ENCODE measurements at places on chromosomes 5 and 9.

GRCh38 chr5:66255714-66256113, 111.6 kb downstream of the SREK1 start:
- no peak for DNase-seq

DNA sequence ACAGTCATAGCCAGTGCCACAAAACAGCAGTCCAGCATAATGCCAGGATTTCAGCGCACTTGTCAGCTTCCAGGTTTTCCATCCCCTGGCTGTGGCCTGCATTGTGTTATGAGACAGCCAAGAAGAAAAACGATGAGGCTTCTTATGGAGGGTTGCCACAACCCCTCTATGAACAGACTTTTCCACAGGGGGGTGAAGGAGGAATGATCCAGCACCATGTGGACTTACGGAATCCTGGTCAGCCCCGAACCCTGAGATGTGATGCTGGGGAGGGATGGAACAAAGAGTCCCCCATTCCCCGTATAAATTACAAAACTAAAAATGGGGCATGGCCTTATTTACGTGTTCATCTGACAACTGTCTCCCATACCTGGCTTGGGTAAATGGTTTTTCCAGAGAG, 32.6 kb downstream of the FAXDC2 start:
- DNase-seq = no peak

DNA sequence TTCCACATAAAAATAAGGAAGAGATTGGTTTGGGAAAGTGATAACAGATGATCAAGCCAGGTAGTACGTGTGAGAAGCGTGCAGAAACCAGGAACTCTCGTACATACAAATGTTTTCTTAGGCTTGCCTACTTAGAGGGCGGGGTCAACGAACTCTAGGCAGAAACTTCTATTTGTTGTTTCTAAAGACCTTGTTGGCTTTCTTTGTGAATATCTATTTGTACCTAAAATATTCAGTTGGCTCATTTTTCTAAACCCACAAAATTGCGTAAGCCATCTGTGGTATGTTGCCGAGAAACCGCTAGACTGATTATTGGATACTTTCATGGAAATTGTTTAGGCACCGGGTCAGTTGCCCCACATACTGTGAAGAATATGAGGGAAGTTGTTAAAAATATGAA, 458.5 kb downstream of the MAT2B start:
- DNase-seq = no peak

- no peak for DNase-seq
Observed at GRCh38 chr9:1100201-1100600, 50.0 kb downstream of the DMRT2 start.

DNA sequence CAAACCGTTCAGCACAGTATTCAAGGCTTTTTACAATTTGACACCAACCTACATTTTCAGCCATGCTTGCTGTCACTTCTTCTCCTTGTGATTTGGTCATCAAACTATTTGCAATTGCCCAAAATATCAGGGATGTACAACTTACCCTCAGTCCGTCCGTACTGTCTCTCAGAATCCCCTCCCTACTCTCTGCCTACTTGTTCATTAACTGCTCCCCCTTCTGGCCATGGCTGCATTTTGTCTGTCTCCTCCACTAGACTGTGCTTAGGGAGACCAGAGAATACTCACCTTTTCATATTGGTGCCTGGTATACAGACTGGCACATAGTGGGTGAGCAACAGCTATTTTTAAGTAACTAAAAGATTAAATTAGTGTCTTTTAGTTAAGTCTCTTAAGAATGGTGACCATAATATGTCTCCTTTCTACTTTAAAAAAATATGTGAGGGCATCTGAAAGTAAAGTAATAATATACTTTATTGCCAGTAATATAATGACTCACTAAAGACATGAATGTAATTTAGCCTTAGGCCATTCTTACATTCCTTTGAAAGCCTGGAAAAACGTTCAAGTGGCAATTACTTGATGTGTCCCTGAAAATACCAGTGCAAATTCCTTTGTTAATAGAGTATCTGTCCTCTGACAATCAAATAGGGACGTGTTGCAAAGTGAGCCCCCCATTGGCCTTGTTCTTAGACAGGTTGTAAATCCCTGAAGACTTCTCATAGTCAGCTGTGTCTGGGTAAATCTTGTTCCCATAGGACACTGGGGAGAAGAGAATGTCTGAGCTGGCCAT, 27.8 kb downstream of the PRLR start:
- DNase-seq = no peak

- DNase-seq = no peak
Observed at GRCh38 chr9:7592321-7593316, 207.0 kb downstream of the DMAC1 start.

GRCh38 chr5:97728920-97729319, 545.9 kb upstream of the RIOK2 start:
- no peak for DNase-seq

DNA sequence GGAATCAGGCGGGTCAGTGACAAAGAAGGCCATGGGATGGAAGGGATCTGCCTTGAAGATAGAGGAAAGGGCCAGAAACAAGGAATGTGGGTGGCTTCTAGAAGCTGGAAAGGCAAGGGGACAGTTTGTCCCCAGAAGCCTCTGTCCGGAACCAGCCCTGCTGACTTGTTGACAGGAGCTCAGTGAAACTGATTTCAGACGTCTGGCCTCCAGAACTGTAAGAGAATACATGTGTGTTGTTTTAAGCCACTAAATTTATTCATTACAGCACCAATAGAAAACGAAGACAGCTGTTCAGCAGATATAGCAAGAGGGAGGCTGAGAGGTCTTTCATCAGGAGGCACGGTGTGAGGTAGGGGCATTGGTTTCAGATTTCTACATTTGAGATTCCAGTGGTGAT, 422.5 kb downstream of the KDM4C start:
- DNase-seq = no peak

GRCh38 chr9:119368179-119368578, 1.1 kb downstream of the BRINP1 start:
- DNase-seq = no peak

- no peak for DNase-seq
Observed at GRCh38 chr5:108637134-108637533, 110.6 kb upstream of the FER start.

DNA sequence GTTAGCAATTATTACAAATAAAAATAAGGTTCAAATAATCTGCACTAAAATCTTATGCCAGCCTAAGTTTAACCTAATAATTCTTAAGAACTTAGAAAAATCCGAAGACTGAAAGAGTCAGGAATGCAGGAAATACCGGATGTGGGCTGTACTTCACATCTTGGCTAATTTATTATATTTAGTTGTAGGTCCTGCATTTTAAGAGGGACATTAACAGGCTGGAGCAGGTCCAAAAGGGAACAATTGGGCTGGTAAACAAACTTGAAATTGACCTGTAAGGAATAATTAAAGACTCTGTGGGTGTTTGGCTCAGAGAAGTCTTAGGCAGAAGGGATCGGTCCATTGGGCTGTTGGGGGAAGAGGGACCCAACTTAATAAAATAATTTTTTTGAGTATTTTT, 18.4 kb downstream of the GLRA1 start:
- DNase-seq = peak; percentile 12

- DNase-seq = no peak
Observed at GRCh38 chr9:137610944-137611343, 5.5 kb downstream of the ARRDC1 start.

GRCh38 chr9:130368631-130369103, 76.1 kb upstream of the ASS1 start:
- no peak for DNase-seq

GRCh38 chr5:122759241-122760070, 15.4 kb upstream of the SNX2 start:
- no peak for DNase-seq

GRCh38 chr5:180041301-180042274, 30.0 kb downstream of the RNF130 start:
- DNase-seq = no peak

DNA sequence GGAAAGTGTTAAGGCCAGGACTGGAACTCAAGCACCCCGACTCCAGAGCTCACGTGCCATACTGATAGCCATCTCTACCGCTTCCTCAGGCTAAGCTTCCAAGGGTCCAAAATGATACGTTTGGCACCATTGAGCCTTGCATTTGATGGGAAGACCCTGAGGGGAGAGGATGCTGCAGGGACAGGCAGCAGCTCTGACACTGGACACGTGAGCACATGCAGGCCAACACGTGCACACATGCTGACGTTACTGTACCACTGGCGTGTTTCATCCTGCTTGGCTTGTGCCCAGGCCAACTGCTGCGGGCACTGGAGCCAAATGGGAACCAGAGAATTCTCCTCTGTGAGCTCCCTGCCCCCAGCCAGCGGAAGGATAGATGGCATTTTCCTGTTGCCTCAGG, 5.2 kb downstream of the FAT2 start:
- DNase-seq = no peak

DNA sequence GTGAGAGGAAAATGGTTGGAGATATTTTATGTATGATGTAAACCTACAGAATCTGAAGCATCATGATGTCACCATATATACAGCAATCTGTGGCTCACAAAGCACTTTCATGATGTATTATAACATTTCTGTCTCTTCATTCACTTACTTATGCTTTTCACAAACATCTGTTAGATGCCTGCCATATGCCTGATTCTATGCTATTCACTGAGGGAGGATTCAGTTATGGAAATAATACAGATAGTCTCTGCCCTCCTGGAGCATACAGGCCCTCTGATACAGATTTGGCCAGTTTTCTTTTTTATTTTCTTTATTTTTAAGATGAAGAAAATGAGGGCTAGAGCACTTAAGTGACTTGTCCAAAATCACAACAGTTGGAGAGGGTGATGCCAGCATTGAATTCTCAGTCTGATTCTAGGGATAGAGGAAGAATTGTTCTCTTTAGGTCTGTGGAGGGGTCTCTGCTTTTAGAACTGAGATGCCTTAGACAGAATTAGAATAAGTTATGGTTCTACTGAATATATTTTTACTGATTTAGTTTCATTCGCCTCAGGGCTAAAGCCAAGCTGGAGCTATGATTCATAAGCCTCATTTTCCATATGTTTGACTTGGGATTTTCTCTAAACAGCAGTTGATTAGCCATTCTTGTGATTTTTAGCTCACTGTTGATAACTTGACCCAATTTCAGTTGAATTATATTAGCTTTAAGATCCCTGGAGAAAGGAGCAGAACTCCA, 636.4 kb downstream of the PRELID2 start:
- no peak for DNase-seq

DNA sequence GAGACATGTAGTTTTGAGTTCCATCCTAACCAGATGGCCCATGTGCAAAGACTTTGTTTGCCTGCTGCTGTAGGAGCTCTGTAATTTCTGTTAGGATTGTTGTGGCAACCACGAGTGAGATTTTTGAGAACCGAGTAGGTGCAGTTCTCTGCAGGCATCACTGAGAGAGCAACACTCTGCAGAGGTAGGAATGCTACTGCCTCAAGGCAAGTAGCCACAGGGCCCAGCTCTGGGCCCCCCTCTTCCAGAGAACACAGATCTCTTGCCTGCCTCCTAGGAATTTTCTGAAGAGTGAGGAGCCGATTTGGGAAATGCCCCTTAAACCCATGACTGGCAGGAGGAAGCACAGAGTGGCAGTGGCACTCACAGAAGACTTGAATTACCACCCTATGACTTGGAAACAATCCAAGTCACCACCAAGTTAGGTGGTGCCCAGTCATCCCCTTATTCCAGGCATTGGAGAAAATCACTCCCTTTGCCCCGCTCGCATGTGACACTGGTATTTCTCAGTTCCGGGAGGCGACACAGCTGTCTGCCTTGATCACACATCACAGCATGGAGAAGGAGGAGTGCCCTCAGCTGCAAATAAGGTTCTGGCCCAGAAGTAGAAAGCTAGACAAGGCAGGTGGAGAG, 52.5 kb upstream of the SLC2A8 start:
- DNase-seq = no peak

DNA sequence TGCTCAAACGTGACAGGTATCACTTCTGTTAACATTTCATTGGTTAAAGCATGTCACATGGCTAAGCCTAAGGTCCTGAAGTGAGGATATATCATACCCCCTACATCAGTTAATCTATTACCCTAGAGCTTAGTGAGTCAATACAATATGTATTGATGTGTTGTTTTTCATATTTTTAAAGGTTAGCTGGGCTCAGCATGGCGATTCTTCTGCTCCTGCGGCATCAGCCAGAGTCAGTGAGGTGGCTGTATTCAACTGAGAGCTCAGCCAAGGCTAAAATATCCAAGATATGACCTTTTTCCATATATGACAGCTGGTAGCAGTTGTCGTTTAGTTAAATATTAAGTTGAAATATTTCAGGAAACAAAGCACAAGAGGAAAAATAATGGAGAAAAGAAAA, 38.5 kb upstream of the MPDZ start:
- DNase-seq = no peak

DNA sequence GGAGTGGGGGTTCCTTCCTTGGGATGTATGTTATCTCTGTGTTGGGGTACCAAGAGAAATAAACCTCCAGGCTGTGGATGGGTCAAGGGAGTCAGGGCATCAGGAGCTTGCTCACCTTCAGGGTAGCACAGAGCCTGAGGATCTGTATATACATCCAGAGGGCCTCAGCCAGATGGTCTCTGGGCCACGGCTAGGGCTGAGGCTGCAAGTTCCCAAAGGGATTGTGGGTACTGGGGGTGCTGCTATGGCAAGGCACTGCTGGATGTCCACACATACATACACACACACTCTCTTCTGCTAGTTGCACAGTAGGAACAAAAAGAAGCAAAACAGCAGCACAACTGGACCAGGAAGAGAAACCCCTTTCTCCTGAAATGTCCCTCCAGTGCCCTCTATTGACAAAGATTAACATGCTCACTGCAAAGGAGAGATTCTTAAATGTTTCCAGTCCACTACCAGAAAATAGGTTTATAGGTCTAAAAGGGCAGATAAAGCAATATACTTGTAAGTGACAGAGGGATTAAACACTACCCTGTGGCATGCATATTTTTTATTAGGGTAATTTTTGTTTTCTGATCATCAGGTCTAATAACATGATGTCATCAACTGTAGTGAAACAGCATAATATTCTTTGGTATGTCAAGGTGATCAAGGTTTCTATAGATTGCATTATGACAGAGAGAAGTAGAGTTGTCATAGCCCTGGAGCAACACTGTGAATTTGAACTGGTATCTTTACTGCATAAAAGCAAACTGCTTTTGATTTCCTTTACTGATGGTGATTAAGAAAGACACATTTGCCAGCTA, 56.3 kb upstream of the KCNN2 start:
- DNase-seq = no peak

DNA sequence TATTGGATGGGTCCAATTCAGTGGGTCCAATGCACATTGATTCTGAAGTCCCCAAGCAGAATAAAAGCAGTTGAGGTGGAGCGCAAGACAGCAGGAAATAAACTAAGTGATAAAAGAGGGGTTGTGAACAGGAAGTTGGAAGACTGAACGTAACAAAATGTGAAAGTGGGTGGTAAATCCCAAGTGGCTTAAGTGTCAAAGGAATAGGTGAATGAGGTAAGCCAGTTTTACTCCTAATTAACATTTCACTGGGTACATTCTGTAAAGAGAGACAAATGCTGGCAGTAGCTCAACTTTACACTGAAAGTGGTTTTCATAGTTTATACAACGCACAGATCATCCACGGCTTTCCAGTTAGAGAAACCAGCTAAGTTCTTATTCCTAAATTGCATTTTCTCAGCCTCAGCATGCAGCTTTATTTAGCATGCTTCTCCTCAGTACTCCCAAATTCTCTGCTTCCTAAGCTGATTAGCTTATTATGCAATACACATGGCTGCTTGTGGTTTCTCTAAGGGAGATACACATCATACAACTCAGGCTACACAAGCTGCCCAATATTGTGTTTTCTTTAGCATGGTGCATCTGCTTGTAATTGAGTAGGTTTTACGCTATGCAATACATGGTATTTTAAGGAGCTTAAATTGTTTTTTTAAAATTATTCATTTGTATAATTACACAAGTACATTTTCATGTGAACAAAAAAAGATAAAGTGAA, 34.2 kb upstream of the HSD17B4 start:
- DNase-seq = no peak

- no peak for DNase-seq
Observed at GRCh38 chr9:97064176-97064575, 25.2 kb upstream of the CTSV start.

All from NCI-H774 (cell line).